ENCODE measurements at places on chromosomes 1 and 21. TPM values are rescaled to one million over a fixed set of nuclear protein-coding genes. Genes with fewer than 3 reads are reported as not detected.

The GNG4 gene
- total RNA-seq = not detected

The TCHH gene
- total RNA-seq = 0.02 TPM

The PLA2G4A gene
- 1.4 TPM for total RNA-seq

The OXCT2 gene
- 0.77 TPM for total RNA-seq

The CA6 gene
- total RNA-seq = not detected

The PRAMEF27 gene
- total RNA-seq = not detected

The OSCP1 gene
- total RNA-seq = 3.8 TPM

The STUM gene
- 1.3 TPM for total RNA-seq

The LCE1E gene
- not detected for total RNA-seq

DNA sequence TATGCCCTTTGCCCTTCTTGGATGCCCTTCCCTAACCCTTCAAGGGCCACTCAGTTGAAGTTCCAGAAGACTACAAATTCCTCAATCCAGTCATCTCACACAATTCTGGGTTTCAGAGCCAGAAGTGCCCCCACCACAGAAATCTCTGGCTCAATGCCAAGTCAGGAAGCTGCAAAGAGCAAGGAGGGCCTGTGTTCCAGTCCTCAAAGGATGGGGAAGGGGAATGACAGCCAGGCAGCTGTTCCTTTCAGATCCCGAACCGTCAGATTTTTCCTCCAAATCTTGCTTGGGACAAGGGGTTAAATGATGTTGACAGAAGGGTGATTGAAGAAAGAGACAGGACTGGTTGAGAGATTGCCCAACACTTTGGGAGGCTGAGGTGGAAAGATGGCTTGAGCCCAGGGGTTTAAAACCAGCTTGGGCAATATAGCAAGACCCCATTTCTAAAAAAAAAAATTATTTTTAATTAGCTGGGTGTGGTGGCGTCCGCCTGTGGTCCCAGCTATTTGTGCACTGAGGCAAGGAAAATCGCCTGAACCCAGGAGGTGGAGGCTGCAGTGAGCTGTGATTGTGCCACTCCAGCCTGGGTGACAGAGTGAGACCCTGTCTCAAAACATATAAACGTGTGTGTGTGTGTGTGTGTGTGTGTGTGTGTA lies 716 bp upstream of the HPDL start:
- DNase-seq = no peak

DNA sequence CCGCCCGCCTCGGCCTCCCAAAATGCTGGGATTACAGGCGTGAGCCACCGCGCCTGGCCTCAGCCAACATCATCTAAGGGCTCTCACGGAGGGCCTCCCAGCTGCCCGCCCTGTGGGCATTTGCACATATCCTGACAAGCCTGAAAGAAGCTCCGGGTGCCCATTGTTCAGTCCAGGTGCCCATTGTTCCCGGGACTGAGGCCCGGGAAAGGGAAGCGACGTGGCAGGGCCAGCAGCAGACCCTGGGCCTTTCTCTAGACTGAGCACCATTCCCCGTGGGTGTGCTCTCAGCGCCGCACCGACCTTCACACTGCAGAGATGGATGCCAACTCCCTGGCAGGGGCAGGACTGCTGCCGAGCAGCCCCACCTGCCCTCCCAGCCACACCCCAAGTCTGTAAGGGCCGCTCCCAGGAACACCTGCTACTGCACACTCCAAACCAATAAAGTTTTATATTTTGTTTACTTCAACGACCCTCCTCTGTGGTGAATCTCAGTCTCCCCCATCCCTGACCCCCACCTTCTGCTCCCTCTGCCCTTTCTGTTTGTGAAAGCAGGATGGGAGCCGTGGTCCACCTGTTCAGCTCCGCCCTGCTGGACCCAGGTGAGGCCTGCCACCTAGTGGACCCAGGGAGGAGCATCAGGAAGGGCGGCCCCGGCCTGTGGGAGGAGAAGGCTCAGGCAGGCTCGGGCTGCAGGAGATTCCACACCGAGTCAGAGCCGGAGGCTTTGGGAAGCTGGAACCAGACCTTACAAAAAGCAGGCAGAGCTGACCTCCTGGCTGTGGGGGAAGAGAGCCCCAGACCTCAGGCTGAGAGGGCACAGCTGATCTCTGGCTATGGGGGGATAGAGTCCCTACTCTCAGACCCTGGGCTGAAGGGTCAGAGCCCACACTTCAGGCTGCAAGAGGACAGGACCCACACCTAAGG lies 1.1 kb upstream of the TMEM82 start:
- peak; percentile 87 for DNase-seq

GRCh38 chr1:192547501-192547900 lies 28.1 kb upstream of the RGS1 start:
- DNase-seq = no peak

DNA sequence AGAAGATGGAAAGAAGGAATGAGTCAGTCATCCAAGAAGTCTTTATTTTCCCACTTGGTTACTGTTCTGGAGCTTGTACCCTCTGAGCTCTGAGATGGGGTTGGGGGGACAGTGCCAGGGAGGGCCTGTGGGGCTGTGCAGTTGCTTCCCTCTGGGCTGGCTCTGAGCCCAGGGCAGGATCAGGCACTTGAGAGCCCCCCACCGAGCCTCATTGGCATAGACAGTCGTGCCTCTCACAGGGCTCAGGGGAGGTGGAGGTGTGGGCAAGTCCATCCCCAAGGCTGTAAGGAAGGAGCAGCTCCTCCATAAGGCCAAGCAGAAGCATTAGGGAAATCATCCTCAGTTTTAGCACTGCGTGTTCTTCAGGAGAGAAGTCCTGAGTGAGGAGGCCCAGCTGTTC lies 2.5 kb upstream of the ARL8A start:
- DNase-seq = no peak

- peak; percentile 33 for DNase-seq
Measured at GRCh38 chr1:78619803-78620579, at the start of gene IFI44L. TSS of gene IFI44L (plus strand) at chr1:78620448. CDS start at chr1:78627916, 7,468 bp downstream.

DNA sequence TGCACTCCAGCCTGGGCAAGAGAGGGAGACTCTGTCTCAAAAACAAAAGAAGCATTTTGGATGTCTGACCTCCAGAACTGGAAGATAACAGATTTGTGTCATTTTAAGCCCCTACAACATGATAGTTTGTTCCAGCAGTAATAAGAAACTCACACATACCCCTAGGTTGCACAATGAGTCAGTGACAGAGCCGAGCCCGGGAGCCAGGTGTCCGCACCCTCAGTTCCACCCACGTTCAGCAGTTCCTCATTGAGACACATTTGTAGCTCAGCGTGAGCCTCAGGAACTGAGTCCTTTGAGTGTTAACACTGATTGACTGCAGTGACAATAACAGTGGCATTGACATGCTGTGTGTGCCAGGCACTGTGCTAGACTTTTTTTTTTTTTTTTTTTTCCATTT lies 19.8 kb downstream of the LRRC38 start:
- no peak for DNase-seq

DNA sequence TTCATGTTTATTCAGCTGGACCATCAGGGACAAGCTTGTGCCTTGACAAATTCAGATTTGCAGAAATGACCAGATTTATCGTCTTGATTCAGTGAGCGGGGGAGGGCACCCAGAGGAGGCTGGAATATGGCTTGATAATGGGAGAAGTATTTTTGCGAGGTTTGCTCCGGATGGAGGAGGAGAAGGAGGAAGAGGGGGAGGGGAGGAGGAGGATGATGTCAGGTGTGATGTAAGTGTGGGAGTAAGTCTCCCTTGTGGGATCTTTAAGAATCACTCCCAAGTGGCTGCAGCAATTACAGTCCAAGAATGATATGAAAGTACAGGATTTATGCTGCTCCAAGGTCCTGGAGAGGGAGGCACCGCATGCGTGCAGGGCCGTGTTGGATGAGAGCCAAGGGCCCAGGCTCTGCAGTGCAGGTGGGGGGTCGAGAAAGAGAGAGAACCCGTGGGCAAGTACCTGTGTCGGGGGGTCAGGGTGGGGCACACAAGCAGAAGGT lies 5.6 kb upstream of the ZNF496 start:
- DNase-seq = no peak

- peak; percentile 34 for DNase-seq
Measured at GRCh38 chr1:182196897-182197870, 135.7 kb upstream of the ZNF648 start.

DNA sequence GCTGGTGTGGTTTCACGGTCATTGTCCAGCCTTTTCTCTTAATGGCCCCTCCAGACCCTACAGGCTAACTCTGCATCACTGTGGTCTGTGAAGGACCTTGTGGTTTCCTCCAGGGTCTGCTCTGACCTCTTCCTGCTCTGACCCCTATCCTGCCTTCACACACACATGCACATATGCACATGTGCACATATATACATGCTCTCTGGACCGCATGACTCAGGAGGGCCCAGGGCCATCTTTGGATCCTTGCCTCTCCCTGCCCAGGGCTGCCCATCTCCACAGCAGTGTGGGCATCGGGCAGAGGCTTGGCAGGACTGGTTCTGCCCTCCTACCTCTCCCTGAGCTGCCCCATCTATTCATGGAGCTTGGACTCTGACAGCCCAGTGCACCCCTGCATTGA lies 510.9 kb downstream of the PTPRU start:
- no peak for DNase-seq

GRCh38 chr1:212256369-212256768 lies 28.8 kb upstream of the PPP2R5A start:
- no peak for DNase-seq

GRCh38 chr21:26169061-26169610 lies 1.4 kb downstream of the APP start:
- no peak for DNase-seq

- peak; percentile 77 for DNase-seq
Measured at GRCh38 chr21:15309721-15310120, 244.9 kb upstream of the NRIP1 start.

GRCh38 chr1:242205622-242206489 lies 207.0 kb upstream of the MAP1LC3C start:
- no peak for DNase-seq

DNA sequence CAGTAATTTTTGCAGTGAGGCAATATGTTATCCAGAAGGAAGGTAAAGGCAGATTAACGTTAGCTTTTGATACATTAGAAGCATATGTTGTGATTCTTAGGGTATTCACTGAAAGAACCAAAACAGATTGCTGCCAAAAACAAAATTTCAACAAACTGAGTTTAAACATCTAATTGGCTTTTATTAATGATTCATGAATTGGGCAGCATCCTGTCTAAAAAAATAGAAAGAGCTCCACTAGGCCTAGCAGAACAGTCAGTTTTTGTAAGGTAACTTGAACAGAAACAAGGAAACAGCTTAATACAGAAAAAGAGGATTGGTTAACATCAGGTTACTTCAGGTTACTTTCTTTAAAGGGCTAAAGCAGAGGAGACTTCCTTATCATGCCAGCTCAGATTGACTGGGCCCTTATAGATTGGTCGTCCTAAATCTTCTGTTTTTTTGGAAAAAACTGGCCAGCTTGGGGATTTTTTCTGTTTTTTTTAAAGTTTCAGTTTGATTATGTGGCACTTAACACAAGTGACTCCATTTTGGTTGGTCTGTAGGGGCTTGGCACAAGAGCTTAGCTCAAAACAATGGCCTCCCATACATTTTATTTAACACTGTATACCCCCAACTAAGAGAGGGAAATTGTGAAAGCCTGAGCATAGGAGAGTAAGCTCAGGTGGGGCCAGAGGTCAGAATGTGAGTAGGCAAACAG lies 36.8 kb upstream of the GALNT2 start:
- no peak for DNase-seq

DNA sequence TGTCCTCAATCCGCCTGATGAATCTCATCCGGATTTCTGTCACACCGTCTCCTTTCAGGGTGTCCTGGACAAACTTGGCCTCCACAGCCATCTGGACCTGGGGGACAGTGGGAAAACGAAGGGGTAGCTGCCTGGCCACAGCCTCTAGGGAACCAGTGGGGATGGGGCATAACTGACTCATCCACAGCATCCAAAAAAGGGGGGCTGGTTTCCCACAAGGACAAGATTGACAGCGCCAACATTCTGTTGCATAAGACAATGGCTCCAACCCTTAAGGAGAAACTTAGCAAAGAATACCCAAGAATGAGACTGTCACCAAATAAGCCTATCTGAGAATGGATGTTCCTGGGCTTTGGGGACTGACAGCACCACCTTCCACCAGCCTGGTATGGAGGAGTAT lies 12.1 kb downstream of the TRAPPC3 start:
- DNase-seq = no peak

DNA sequence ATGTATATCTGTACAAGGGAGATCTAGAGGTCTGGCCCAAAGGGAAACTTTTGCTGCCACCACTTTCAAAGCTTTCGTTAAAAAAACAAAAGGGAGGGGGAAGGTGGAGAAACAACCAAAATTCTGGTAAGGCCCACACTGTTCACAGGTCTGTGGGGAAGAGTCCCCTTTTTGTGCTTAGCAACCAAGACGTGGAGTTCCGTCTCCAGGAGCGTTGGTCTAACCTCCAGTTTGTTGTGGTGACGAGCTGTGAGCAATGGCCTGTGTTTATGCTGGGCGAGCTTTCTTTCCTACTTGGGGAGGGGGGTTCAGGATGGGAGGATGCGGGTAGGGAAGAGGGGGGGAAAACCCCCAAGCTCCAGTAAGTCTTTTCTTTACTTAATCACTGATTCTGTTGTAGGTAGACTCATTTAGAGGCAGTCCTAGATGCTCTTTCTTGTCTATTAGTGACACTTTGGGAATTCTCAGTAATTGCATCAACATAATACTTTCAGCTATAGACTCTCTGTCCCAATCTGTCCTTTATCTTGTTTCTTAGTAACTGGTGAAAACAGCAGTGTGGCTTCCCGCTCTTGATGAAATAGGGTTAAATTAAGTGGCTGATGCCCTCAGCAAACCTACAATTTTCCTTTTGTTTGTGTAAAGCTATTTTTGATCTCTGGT lies 1.5 kb downstream of the HIPK1 start:
- DNase-seq = no peak

GRCh38 chr21:43353282-43354025 lies 73.5 kb downstream of the SIK1 start:
- no peak for DNase-seq
